ENCODE measurements at places on chromosomes 2 and 18.

- DNase-seq: no peak
Measured at GRCh38 chr2:184314829-184315228, 283.5 kb upstream of the ZNF804A start.

DNA sequence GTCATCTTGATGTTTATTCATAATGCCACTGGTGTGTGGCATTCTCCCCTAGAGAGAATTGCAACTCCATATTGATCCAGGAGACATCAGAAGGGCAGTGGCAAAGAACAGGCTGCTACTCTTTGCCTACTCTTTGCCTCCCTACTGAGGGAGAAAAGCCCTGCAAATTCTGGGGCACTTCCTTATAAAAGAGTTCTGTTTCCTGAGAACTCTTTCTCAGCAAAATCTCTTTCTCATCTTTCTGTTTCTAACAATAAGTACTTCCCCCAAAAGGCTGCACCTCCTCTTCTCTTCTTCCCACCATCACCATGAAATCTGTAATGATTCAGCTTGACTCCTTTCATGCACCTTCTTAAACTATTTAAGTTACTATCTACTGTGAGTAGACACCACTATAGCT is 270.3 kb downstream of the MREG start:
- DNase-seq: no peak

DNA sequence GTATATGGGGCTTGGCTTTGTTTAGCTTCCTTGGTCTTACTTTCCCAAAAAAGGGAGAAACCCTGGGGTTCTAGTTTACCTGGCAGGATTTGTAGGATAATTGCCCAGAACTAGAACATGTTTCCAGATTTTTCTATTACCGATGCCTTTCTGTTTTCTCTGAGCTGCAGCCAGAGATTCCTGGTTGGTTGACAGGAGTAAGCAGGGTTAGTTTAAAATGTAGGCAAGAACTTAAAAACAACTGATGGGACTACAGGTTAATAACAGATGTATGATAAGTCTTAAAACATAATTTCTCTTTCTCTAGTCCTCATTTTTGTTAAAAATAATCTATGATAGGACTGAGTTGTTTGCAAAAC is 38.9 kb upstream of the GMCL1 start:
- DNase-seq: no peak

GRCh38 chr18:9047715-9048114 is 54.8 kb upstream of the NDUFV2 start:
- DNase-seq: no peak

DNA sequence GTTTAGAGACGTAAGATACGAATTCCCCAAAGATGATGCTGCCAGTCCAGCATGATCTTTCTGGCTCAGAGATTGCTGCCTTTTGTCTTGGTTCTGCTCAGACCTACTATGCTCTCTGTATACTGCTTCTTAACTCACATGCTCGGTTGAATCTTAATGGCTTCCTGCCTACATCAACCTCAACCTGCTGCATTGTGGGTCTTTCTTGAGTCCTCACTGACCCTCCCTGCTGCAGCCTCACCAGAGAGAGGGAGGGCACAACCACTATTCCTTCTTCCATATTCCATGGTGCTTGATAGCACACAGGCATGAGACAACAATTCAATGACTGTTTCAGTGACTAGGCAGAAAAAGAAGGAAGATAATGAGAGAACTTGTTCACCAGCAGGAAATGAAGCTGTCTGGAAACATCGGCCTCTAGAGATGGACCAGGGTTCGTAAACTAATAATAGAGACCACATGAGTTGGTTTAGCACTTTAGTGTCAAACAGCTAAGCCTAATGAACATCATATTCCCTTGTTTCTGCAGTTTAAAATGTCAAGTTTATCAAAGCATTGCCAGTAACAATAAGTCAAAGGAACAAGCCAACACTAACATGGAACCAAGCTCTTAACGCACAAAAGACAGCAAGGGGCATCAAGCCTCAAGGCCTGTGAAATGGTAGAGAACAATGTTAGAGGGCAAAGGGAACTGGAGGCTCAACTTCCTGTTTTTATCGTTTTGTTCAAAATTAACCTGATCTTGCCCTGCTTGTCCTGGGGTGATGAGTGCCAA is 333.9 kb downstream of the PDE11A start:
- no peak for DNase-seq

DNA sequence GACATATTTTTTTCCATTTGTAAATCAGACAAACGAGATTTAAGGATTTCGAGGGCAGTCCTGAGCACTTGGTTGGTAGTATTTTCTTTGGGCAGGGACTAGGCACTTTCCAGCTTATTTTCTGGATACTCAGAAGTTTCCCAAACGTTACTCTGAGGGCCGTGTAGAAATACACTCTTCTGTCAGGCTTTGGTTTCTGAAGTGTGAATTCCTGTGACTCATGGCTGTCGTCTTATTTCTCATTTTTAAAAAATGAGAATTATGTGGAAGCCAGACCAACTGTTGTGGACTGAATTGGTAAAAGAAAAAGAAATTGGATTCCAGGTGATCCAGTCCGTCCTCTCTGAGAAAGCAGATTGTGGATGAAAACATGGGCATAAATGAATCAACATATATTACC is 658.6 kb upstream of the FANCL start:
- no peak for DNase-seq

DNA sequence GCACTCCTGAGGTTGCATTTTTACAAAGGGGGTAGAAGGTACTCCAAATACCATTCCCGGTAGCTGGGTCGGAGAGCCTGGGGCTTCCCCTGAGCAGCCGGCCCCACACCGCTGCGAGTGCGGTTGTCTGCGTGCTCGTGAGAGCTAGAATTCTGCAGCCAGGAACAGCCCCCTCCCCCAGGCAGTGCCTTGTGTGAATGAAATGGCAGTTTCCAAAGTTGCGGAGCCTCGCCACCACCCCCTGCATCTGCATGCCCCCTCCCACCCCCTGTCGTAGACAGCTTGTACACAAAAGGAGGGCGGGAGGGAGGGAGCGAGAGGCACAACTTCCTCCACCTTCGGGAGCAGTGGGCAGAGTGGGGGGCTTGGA is 1.1 kb downstream of the MYCN start:
- no peak for DNase-seq

DNA sequence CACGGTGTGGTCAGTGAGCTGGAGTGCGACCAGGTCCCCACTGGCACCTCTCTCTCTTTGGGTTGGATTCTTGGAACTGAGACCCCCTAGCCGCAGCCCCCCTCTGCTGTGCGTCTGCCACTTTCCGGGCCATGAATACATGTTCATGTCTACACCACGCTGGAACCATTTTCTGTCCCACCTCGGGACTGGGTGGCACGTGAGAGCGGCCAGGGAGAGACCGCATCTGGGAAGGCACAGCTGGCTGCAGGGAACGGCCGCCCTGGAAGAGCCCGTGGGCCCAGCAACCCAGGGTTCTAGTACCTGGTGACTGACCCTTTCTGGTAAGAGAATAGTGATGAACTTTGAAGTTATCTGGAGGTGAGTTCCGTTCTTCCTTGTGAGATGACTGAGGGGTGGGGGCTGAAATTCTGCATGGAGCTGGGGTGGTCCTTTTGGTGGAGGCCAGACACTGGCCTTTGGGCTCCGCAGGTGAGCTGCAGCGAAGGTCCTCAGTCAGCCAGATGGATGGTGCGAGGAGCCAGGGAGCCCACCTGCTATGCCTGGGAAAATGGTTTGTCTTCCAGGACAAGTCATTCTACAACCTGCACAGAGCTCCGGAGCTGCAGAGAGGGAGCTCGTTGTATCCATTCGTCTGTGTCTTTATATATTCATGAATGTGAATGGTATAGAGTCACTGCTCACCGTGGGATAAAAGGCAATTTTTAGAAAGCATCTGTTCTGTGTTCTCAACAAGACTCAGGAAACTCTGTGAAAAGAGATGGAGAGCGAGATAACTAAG is 223.5 kb downstream of the NDUFA10 start:
- DNase-seq: peak; percentile 33

DNA sequence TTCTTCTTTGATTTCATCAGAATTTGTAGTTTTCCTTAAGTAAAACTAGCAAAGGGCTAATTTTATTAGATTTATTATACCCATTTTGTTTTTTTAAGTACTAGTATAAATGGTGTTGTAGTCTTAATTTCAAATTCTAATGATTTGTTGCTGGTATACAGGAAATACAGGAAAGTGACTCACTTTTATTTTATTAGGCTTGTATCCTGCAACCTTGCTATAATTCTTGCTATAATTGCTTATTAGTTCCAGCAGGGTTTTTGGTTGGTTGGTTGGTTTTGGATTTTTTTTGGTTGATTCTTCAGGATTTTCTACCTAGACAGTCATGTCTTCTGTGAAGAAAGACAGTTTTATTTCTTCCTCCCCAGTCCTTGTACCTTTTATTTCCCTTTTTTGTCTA is 110.6 kb upstream of the IL1R2 start:
- DNase-seq: no peak

DNA sequence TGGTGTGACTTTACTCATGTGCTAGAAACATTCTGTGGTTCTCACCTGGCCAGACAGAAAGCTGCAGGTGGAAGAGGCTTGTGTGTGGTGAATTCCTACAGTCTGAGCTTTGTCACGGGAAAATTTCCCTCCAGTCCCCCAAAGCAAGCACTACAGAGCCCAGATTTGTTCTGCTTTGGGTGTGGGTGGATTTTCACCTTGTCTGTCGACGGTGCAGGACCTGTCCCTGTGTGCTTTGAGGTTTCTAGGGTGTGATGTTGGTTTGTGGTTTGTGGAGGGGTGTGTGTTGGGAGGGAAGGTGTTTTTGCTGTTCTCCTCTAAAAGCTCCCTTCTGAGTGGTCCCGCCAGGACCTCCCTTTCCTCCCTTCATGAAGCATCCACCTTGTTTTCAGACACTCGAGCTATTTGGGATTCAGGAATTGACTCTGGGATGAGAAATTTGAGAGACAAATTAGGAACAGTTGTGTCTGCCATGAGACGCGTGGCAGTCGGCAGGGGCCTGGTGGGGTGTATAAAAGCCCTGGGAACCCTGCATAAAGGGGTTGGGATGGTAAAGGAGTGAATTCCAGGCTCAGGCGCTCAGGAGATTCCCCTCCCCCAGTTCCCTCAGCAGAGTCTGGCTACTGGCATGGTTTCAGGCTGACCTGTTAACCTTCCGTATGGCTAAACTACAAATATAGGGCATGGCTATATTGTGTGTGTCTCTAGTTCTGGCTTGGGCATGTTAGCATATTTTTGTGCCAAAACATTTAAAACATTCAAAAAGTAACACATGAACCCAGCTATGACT is 65.5 kb downstream of the DGKD start:
- no peak for DNase-seq

- no peak for DNase-seq
Measured at GRCh38 chr2:165470361-165470760, 863 bp downstream of the CSRNP3 start.

- DNase-seq: no peak
Measured at GRCh38 chr2:187519419-187520120, 34.7 kb downstream of the TFPI start.

- no peak for DNase-seq
Measured at GRCh38 chr2:134372611-134373131, 118.8 kb downstream of the MGAT5 start.

GRCh38 chr2:189951791-189952535 is 110.6 kb downstream of the MSTN start:
- no peak for DNase-seq

DNA sequence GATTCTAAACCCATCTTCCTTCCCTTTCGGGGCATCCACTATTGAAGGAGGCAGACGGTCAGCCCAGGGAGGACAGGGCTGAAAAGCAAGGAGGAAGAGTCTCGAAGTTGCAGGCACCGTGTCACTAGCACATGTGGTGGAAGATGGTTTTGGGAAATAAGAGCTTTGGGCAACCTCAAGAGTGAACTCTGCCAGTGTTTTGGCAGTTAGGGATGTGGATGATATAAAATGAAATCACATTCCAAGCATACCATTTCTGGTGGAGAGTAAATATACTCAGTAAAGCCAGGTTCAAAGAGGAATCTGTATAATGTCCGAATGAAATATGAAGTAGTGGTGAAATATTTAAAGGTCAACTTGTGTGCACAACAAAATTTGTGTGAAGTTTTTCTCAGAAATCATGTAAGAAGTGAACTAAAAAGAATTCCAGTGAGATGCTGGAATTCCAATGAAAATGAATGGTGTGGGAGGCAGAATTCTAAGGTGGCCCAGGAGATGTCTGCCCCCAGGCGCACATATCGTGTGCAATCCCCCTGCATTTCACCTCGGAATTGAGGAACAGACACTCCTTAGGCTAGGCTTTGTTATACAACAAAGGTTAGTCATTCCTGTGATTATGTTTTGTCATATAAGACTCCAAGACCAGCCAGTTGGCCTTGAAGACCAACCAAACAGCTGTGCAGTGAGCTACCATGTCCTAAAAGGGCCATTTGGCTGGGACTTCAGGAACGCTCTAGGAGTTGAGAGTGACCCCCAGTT is 147.1 kb downstream of the SH3BP4 start:
- DNase-seq: no peak

- peak; percentile 69 for DNase-seq
Measured at GRCh38 chr2:96538487-96539214, 2.1 kb downstream of the ARID5A start.

DNA sequence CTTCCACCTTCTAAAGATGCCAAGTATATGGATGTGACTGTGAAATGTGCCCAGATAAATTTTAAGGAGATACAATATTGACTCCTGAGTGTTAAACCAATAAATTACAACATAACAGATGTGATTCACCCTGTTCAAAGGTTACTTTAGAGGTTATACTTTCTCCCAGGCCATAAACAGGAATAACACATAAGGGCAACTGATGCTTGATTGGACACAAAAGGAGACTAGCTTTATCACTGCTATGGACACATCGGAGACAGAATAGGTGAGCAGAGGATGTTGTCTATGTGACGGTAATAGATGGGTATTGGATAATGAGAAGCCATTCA is 31.9 kb upstream of the SLC25A52 start:
- no peak for DNase-seq

DNA sequence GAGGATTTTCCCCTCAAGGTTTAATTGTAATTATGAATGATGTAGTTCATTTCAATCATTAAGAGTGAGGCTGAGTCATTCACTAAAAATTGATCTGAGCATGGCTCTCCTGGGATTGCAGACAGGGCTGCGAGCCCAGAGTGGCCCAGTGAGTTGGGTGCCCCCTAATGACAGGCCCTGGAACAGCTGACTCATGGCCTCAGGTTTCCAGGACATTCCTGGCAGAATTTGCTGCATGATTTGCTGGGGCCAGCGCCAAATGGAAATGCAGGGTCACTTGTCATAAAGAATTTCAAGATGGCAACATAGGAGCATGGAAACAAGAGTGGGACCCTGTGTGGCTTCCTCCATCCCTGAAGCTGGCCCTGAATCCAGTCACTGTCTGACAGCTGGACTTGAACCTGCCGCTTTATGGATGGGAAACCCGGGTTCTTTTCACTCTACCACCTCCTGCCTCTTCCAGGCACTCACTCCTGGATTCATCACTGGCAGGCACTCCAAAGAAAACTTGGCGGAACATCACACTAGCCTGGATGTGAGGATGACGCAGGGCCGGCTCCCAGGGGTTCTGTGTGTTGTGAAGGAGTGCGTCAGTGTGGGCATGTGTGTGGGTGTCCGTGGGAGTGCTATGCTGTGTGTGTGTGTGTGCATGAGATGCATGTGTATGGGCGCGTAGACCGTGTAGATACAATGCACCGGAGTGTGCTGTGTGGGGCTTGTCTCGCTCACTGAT is 15.2 kb downstream of the OTOF start:
- DNase-seq: peak; percentile 69

All from left lobe of liver (tissue), 2 donors.